Stimulated activated naive CD4-positive, alpha-beta T cell (primary cell): ENCODE measurements at places on chromosomes 1 and 21.

GRCh38 chr1:12549460-12550349 lies 68.3 kb downstream of the DHRS3 start:
- DNase-seq = no peak

DNA sequence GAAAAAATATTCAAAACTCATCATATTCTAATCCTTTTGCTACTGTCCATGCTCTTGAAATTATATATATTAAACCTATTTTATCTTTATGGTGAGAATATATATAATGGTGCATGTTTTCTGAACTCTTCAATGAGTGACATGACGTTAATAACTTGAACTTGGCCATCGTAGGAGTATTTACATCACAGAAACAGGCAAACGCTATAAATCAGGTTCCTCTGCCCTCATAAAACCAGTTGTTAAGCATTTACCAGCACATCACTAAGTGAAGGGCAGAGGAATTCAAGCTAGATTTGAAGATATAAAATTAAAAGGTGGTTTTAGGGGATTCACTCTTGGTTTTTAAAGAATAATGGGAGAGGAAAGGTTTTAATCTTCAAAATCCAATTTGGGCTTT lies 20.5 kb downstream of the NID1 start:
- no peak for DNase-seq

DNA sequence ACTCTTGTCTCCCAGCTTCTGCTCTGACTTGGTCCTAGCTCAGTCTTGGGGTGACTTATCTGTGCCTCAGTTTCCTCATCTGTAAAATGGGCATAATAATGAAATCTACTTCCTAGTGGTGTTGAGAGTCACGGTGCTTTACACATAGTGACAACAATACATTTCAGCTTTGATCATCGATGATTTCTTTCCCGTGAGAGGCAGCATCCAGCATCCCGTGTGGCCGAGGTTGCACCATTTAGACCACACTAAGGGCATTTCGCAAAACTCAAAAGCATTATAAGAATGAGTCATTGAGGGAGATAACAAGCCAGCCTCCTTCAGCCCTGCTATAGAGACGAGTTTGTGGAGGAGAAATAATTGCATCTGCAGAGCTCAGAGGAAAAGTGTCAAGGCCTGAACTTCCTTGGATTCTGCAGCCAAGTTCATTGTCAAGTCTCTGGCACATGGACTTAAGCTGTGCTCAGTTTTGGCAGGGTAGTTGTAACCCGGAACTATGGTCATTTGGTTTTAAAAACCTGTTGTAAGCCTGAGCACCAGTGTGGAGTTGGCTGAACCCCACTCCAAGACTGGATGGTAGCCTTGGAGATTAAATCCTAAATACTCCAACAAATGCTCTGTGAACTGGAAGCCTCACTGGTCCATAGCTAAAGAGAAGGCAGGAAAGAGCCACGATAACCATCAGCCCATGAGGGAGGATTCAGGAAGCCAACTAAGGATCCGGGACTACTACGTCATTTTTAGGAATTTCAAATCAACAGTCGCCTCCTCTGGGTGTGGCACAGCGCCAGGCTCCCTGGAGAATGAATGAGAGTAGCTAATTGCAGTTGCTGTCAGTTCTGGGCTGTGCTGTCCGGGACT lies 64.2 kb downstream of the TCP10L start:
- no peak for DNase-seq

DNA sequence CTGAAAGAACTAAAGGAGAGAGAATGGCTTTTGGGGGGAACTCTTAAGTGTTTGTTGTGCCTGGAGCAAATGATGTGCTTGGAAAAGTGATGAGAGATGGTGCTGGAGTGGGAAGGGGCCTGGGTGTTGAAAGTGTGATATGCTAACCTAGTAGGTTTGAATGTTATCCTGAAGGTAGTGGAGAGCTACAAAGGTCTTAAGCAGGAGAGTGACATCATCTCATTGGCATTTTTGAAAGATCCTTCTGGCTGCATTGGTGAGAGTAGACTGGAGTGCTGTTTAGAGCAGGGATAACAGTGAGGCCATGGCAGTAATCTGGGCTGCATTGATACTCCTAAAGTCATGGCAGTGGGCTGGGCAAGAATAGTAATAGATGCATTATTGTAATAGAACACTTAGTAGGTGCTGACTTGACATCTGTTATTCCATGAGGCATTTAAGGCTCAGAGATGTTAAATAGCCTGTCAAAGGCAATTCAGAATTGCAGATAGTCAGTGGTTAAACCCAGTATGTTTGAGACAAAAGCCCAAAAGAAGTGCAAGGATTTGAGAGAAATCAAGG lies 44.5 kb downstream of the MDM4 start:
- DNase-seq = no peak

- no peak for DNase-seq
Measured at GRCh38 chr1:145863282-145864018, 4.6 kb upstream of the PIAS3 start.

- no peak for DNase-seq
Measured at GRCh38 chr1:178973652-178974101, 52.0 kb upstream of the FAM20B start.

DNA sequence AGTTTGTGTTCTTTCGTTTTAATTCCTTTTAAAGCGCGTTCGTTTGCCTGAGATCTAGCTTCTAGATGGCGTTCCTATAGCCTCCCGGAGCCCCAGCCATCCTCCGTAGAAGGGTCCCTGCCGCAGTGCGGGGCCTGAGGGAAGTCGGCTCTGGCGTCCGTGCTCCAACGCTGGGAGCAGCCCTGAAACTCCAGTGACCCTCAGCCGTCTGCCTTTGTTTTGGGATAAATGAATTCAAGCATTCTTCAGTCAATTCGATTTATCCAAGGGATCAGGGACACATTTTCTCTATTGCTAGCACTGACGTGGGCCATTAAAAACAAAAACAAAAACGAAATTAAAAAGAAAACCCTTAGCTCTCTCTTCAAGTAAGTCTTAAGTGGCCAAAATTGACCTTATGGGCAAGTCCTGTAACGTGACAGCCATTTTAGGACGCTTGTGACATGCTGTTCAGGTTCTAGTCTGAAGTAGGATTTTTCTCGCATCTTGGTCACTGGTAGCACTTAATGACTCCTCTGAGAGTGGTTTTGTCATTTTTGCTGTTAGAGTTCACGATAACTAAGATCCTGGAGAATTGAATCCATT lies 742 bp upstream of the HSPA13 start:
- no peak for DNase-seq

GRCh38 chr1:69862906-69863305 lies 295.2 kb downstream of the LRRC7 start:
- DNase-seq = no peak

DNA sequence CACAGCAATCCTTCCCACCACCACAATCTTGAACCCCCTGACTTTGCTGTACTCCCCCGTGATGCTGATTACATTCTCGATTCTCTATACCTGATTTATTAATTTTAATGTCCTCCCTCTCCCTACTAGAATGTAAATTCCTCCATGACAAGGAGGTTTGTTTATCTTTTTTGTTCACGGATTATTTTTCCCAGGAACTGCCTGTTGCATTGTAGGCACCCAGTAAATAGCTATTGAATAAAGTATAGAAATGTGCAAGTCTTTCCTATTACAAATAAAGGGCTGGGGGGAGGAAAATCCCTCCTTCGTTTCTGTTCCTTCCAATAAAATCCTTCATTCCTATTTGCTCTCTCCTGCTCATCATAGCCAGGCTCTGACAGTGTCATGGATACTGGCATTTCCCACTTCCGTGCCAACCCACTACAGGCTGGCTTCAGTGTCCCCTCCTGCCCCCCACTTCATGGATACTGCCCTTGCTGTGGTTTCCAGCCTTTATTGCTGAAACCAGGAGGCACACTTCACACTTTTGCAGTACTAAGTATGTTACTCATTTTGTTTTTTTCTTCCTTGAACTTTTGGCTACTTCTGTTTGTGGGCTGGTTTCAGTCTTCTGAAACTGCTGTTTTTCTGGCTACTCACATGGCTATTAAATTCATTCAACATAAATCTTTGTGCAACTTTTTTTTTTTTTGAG lies 7.5 kb downstream of the KIF1B start:
- DNase-seq = no peak

GRCh38 chr21:40335704-40336103 lies 468.5 kb downstream of the PCP4 start:
- no peak for DNase-seq

DNA sequence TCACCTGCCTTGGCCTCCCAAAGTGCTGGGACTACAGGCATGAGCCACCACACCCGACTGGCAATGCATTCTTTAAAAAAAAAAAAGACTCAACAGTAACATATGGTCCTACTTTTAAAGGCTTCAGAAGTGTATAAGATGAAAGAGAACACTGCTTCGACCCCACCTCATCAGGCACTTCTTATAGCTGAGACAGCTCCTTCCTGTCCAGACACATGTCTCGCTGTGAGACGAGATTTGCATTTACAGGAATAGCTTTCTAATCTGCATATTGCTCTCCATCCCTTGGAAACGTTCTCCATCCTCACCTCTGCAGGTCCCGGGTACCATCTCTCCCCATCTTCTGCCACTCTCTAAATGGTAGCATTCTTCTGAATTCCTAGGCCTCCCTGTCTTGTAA lies 6.7 kb downstream of the AZIN2 start:
- no peak for DNase-seq

DNA sequence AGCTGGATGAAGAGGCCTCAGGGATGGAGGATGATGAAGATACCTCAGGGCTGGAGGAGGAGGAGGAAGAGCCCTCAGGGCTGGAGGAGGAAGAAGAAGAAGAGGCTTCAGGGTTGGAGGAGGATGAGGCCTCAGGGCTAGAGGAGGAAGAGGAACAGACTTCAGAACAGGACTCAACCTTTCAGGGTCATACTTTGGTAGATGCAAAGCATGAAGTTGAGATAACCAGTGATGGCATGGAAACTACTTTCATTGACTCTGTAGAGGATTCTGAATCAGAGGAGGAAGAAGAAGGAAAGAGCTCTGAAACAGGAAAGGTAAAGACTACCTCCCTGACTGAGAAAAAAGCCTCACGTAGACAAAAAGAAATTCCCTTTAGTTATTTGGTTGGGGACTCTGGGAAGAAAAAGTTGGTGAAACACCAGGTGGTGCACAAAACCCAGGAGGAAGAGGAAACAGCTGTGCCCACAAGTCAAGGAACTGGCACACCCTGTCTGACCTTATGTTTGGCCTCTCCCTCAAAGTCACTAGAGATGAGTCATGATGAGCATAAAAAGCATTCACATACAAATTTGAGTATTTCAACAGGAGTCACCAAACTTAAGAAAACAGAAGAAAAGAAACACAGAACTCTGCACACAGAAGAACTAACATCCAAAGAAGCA lies 15.4 kb downstream of the L1TD1 start:
- no peak for DNase-seq

DNA sequence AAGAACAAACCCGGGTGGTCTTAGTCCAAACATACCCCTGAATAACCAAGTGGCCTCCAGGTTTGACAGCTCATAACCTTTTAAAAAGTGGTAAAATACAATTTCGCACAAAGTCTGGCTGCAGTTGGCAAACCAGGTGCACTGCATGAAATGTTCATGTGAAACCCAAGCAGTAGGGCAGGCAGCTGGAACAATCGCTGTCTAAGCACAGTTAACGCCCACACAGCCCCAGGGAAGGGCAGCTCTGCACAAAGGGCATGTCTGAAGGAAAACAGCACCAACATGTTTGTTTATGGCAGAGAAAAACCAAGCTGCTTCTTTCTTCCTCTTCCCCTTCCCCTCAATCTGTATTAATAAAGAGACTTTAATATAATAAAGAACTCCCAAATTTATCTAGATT lies 49.5 kb downstream of the KIAA1614 start:
- DNase-seq = no peak

- DNase-seq = no peak
Measured at GRCh38 chr1:244137276-244137675, 86.2 kb downstream of the ZBTB18 start.

- no peak for DNase-seq
Measured at GRCh38 chr1:240582953-240583352, 29.0 kb downstream of the GREM2 start.

DNA sequence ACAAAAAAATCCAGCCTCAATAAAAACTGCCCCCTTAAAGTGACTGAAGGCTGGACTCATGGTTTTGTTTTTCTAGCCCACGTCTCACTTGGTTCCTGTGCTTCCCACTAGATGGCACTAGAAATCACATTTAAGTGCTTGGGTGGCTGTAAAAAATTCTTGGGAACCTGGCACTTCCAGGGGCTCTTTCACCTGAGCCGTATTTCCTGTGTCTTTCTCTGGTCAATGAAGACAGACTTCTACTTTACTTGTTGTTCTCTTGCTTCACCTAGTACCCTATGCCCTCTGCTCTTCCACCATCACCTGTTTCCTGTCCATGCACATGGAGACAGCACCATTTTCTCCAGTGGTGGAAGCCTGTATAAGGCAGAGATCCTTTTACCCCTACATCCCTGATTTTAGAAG lies 20.0 kb downstream of the METTL13 start:
- peak; percentile 10 for DNase-seq

DNA sequence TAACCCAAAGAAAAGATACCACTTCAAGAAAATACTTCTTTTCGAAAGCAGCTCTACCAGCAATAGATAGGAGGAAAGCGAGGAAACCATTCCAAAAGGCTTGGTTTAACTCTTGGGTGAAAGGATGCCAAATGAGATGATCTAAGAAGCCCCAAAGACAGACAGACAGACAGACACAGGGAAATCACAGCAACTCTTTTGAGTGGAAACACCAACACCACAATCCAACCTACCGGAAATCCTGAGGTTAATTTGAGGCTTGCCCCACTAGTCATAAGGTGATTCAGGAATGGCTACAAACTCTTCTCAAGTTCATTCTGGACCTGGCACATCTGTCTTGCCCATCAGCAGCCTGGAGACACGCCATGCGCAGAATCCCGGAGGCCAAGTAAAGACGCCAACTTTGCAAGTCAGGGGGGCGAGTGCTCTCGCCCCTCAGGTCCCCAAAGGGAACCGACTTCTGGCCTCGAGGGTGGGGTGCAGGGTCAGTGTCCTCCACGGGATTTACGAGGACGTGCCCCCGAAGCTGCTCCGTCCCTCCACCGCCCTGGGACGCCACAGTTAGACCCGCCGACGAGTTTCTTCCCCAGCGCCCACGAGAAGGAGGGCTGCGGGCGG lies 778 bp downstream of the EVI5 start:
- DNase-seq = peak; percentile 12

- DNase-seq = no peak
Measured at GRCh38 chr1:233681285-233681684, 67.4 kb downstream of the KCNK1 start.

- DNase-seq = no peak
Measured at GRCh38 chr1:50724626-50725286, 235.3 kb downstream of the FAF1 start.

DNA sequence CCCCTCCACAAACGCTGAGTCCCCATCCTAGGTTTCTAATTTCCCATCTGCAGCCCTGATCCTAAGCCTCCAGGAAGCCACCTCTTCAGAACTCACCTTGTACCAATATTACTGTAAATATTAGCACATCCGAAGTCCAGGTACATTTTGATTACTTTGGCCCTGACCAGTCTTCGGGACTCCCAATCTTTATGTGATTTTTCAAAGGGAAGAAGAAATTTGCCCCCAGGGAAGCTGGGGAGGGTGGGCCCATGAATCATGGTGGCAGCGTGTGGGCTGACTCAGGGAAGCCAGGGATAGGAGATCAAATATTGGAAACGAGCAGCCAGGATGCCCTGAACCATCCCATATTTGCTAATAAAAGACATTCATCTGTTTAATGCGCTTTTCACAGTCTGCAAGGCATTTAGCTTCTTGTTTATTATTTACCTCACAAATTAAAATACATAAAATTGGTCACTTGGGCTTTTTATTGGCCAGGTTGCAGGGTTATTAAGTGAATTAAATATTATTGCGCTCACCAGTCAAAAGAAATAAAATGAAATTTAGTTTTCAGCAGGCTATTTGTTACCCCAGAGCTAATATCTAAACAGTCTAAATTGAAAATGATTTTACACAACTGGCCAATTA lies 46.6 kb downstream of the KIAA0040 start:
- DNase-seq = no peak
